ENCODE measurements at places on chromosomes 7 and 10.

DNA sequence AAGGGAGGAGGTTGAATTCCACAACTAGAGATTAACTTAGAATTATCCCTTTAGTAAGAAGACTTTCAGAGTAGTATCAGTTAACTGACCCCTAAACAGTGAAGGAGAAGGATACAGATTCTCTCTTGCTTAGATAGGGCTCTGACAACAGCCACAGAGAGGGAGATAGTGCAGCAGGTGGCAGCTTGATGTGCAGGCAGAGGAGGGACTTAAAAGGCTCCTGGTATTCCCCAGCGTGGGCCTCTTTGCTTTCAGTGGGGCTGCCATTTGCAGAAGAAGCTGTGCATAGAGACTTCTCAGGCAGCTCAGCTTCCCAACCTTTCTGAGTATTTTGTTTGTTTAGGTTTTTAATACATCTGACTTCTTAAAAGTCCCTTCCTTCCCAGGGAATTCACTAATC, 16.0 kb downstream of the FZD1 start:
- no peak for DNase-seq

GRCh38 chr10:117804470-117805011, 242.2 kb downstream of the RAB11FIP2 start:
- no peak for DNase-seq

DNA sequence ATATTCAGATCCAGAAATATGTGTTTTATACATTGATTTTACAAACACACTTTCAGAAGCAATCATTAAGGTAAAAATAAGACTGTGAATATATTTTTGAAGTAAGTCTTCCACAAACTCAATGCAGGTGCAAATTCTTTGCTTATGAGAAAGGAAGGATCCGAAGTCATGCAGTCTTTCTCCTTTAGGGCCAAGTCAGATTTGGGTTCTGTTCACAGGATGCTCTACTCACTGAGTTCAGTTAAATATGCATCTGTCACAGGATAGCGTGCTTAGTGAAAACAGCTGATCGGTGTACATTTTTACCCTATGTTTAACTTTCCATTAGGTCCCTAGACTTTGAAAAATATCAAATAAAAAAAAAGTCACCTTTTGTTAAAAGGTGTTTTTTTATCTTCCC, 608.5 kb downstream of the PHTF2 start:
- no peak for DNase-seq

DNA sequence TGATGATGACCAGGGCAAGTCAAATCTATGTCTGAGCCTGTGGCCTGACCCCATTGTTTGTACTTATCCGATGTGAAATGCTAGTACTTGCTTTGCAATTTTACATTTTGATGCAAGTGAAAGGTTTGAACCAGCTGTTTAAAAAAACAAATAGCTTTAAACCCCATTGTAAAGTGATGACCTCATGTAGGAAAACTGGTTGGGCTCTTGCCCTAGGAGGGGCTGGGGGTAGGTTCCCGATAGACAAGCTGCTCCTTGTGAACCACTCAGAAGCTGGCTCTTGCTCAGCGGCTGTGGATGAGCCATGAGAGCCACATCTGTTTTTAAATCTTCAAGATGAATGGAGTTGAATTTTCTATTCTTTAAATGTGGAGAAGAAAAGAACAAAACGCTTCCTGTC, 185.3 kb downstream of the WDR11 start:
- no peak for DNase-seq

DNA sequence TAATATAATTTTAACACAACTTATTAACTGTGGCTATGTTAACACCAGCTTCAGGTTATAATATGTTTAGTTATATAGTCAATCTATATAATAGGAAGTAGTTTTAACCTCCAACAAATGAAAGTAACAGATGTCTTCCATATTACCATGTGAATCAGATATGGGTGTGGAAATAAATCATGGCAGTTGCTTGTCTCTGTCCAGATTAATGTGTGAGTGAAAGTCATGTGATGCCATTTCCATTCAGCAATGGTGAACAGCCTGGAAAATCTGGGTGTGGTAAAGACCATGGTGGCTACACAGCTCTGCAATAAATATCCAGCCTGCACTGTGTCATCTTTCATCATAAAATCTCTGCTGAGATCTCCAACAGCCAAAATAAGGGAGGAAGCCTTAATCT, 27.8 kb downstream of the HEPACAM2 start:
- no peak for DNase-seq

- DNase-seq = no peak
Observed at GRCh38 chr7:88191911-88192310, 27.9 kb downstream of the SRI start.

DNA sequence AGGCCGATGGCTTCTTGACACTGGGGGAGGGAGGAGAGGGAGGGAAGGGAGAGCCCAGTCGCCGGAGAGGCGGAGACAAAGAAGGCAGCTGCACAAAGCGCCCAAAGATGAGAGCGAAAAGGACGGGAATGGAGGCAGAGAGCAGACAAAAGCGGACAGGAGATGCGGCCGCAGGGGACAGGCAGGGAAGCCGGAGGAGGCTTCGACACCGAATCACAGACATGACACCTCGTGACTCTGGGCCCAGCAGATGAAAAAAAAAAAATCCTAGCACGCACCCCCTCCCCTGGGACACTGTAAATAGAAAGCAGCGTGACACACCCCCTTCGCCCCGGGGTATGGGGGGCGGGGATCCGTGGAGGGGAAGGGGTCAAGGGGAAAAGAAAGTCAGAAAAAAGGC, 976 bp downstream of the NAT16 start:
- no peak for DNase-seq

DNA sequence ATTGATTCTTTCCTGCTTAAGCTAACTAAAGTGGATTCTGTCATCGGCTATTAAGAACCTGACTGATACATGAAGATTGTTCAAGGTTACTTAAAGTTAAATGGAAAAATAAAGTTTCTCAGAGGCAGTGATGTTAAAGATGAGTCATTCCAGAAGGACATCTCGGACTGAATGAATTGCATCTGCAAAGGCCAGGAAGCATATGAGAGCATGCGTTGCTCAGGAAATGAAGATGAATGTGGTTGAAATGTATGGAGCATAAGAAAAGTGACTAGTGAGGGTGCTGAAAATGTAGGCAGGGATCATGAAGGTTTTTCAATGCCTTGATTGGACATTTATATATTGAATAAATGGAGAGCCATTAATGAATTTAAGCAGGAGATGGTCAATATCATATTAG, 133.9 kb upstream of the GHITM start:
- DNase-seq = no peak

- DNase-seq = no peak
Observed at GRCh38 chr7:99248391-99249095, 24.1 kb upstream of the MYH16 start.

DNA sequence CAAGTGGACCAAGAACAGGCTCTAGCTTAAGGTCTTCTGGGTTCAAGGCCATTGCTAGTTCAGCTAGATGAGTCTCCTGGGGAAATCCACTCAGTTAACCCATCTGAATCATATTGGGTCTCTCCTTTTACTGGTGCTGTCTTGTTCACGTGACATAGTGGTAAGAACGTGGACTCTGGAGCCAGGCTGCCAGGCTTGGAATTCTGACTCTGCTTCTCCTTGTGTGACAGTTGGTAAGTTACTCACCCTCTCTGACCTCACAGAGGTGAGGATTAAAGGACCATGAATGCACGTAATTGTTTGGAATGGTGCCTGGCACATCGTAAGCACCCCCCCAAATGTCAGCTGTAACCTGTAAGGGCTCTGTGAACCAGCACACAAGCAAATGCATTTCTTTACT, 9.7 kb upstream of the CALU start:
- DNase-seq = no peak

GRCh38 chr10:77837248-77837924, 89.2 kb downstream of the DLG5 start:
- peak; percentile 65 for DNase-seq

DNA sequence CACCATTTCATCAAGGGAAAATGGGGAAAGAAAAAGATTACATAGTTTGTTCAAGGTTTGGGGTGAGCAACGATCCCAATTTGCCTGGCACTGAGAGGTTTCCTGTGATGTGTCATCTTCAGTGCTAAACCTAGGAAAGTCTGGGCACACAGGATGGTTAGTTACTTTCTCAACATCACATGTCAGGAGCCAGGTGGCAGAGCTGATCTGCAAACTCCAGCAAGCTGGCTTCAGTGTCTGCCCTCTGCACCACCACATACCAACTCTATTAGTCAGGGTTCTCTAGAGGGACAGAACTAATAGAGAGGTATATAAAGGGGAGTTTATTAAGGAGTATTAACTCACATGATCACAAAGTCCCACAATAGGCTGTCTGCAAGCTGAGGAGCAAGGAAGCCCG, 11.3 kb downstream of the ADAM12 start:
- no peak for DNase-seq

GRCh38 chr10:108203905-108204527, 1039.5 kb upstream of the SORCS1 start:
- DNase-seq = no peak

DNA sequence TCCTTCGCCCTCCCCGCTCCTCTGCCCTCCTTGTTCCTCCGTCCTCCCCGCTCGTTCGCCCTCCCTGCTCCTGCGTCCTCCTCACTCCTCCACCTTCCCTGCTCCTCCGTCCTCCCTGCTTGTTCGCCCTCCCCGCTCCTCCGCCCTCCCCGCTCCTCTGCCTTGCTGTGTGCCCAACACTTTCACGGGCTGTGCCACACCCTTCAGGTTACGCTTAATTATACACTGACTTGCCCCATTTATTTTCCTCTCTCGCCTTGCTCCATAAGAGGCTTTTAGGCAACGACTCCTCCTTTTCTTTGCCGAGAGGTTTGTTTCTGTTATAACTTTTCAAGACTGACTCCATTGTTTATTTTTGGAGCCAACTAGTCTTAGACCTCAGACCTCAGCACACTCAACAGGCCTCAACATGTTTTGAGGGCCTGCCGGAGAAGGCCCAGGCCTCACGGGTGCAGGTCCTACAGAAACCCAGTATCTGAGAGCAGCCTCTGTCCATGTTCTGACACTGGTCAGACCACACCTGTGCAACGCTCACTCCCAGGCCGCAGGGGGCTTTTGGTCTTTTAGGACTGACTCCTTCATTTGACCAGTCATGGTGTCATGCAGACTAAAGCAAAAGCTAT, 18.2 kb upstream of the PRKAG2 start:
- no peak for DNase-seq

DNA sequence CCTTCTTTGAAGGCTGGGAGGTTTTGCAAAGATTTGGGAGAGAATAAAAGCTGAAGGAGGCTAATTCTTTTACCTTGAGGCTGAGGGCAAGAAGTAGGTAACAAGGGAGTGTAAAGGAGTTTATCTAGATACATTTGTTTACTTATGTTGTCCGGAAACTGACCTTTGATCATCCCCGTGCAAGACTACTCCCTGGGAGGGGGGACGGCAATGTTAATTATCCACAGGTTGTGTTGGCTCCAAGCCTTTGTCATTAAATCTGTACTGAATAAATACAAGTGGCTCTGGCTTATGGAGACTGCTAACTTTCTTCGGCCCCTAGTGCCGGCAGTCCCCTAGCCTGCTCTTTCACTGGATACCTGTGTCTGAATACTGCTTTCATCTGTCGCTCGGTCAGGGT, 1250.6 kb upstream of the LRRTM3 start:
- DNase-seq = no peak

DNA sequence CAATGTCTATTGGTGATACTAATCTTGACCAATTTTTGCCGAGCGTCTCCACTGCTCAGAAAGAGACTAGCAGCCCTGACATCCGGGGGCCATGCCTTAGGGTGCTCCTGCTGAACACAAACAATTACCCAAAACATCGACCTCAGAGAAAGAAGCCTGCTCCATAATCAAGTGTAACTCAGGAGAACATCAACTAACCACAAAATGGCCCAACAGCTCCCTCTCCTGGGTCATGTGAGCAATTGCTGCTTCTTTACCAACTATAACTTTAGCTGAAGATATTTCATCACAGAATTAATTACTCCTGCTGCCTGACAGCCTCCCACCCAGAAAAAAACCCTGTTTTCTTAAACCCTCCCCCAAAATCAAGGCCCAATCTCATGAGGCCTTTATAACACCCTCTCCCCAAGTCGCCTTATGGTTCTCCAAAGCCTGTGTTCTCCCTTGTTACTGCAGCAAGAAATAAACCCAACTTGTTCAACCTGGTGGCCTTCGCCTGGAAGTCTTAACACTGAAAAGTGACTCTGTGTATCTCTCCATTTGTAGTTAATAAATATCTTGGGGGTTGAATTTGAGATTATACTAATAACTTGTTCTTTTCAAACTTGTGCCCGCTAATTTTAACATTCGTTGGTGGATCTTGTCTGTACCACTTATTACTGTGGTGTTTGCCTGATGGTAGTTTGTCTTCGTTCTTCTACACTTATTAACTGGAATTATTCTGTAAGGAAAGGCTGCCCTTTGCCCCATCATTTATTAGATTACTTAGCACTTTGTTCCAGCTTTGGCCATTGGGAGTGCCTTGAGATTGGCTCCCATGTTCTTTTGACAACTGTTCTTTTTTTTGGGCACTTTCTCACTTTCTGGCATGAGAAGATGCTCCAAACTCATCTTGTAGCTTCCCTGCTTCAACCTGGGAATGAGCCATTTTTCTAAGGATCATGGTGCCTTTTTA, 21.2 kb upstream of the RAMP3 start:
- peak; percentile 28 for DNase-seq

DNA sequence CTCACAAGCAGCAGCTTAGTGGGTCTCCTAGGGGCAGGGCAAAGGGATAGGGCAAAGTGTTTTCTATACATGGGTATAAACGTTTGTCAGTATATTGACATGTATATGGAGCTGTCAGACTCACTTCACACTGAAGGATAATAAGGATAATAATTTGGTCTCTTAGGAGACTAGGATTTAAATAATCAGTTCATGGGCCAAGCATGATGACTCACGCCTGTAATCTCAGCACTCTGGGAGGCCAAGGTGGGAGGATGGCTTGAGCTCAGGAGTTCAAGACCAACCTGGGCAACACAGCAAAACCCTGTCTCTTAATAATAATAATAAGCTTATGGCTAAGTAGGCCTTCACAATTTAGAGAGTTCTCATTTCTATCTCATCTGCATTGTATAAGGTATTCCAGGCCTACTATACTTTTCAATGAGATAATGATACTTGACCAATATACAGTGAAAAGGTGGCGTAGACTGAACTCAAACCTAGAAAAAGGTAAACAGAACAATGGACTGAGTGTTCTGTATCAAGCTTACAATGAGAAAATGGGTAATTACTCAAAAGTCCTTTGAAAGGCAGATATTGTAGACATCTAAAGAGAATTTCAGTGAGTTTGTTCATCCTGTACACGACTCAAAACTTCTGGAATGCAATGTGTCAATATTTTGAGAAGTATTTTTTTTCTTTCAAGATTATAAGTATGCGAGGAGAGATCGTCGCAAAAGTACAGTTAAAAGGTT, 7.0 kb downstream of the GSAP start:
- no peak for DNase-seq
